HT1080 (cell line): ENCODE measurements at places on chromosomes 6 and 20. TPM values are rescaled to one million over a fixed set of nuclear protein-coding genes. Genes with fewer than 3 reads are reported as not detected.

DUSP15 gene
- total RNA-seq: 0.30 TPM in 1 of 2 replicates, not detected in the other

- DNase-seq: no peak
Observed at GRCh38 chr6:107103082-107103481, 12.2 kb downstream of the BEND3 start.

FOXA2 gene
- 4.2 and 4.9 TPM in 2 replicates for total RNA-seq

RIPPLY2 gene
- total RNA-seq: not detected in 2 replicates

DNA sequence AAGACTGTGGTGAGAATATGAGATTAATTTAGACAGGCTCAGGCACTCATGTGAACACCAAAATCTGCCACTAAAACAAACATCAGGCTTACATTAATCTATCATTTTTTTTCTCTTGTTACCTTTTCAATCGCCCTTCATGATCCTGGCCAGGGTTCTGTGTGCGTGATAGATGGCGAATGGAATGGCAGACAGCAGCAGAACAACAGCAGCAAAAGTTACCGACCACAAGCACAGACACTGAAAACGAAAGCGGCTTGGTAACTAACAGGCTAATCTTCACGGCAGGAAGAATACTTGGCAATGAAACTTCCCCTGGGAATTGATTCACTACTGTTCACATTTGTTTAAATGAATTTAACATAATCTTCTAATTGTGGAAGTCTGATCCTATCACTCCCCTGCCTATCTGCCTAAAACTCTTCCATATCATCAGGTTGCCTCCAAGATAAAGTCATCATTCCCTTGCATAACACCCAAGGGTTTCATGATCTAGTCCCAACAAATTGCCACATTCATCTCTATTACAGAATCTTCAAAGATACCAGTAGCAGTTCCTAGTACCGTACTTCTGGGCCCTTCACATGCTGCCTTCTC lies 28.7 kb downstream of the PTPRK start:
- no peak for DNase-seq

DNA sequence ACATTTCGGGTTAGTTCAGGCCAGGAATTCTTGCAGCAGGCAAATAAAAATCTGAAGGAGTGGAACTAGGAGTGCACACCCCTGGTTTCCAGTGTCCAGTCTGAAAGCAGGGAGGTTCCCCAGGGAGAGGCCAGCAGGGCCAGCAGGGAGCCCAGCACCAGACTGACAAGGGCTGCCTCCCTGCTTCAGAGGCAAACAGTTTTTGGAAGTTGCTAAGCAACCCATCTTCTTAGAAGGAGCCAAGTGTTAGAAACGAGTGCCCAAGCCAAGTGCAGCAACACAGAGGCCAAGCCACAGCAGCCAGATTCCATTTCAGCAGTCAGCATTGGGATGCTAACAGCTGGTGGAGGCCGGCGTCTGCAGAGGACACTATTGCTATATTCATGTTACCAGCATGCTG lies 179.1 kb downstream of the SYNDIG1 start:
- DNase-seq: no peak

- DNase-seq: peak; percentile 43
Observed at GRCh38 chr6:154962753-154963152, 32.4 kb upstream of the TIAM2 start.

HTR1B gene
- not detected in 2 replicates for total RNA-seq

MAFB gene
- 0.19 TPM in 1 of 2 replicates, not detected in the other for total RNA-seq

- DNase-seq: no peak
Observed at GRCh38 chr20:361561-361960, 14.7 kb downstream of the NRSN2 start.

- no peak for DNase-seq
Observed at GRCh38 chr6:153962555-153962954, 76.5 kb upstream of the OPRM1 start.
